ENCODE measurements at places on chromosomes 16 and 17. TPM values are rescaled to one million over a fixed set of nuclear protein-coding genes. Genes with fewer than 3 reads are reported as not detected.

- H3K36me3 ChIP-seq = no peaks in the 10 kb centered on the region
- peaks cover 22% of the 10 kb centered on the region for H3K4me1 ChIP-seq
- peak; percentile 64 for DNase-seq
Measured at GRCh38 chr17:82213251-82214011, 789 bp upstream of the CCDC57 start.

- H3K4me1 ChIP-seq = peaks cover 41% of the 10 kb centered on the region
- no peaks in the 10 kb centered on the region for H3K27me3 ChIP-seq
- no peak overlapping the region for H3K4me3 ChIP-seq
- no peak for DNase-seq
- H3K27ac ChIP-seq = peak overlapping the region; percentile 34
- H3K36me3 ChIP-seq = no peaks in the 10 kb centered on the region
Measured at GRCh38 chr16:85355515-85355837, 243.2 kb upstream of the CIBAR2 start.

DNA sequence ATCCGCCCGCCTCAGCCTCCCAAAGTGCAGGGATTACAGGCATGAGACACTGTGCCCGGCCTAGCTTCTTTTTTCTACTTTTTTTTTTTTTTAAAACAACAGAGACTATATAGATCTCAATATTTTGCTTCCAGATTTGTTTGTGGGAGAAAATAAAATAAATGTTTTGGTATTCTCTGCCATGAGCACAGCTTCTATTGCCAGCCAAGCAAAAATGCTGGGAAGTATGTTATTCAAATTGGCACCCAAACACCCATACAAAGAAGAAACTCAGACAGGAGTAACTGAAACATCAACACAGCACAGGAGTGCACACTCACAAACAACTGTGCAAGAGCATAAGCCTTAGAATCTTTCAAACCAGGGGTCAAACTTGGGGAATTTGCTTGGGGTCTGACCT, 37.2 kb upstream of the CLEC3A start:
- no peaks in the 10 kb centered on the region for H3K36me3 ChIP-seq
- H3K27me3 ChIP-seq = no peaks in the 10 kb centered on the region
- no peak for DNase-seq

GRCh38 chr16:68767581-68767980, 30.5 kb downstream of the CDH1 start:
- H3K27me3 ChIP-seq = no peaks in the 10 kb centered on the region
- H3K4me1 ChIP-seq = no peaks in the 10 kb centered on the region
- no peak overlapping the region for H3K27ac ChIP-seq
- peaks cover 2% of the 10 kb centered on the region for H3K36me3 ChIP-seq
- H3K4me3 ChIP-seq = no peak overlapping the region

GRCh38 chr16:3661922-3662321, 7.4 kb downstream of the DNASE1 start:
- H3K27me3 ChIP-seq = no peaks in the 10 kb centered on the region
- no peak overlapping the region for H3K4me3 ChIP-seq
- H3K36me3 ChIP-seq = peaks cover 76% of the 10 kb centered on the region
- no peak for DNase-seq
- no peaks in the 10 kb centered on the region for H3K4me1 ChIP-seq

The WDR45B gene
- total RNA-seq = 28.4 TPM

GRCh38 chr16:1222553-1223354, 2.3 kb downstream of the TPSG1 start:
- H3K4me3 ChIP-seq = no peak overlapping the region
- H3K27me3 ChIP-seq = no peaks in the 10 kb centered on the region
- H3K27ac ChIP-seq = no peak overlapping the region
- no peaks in the 10 kb centered on the region for H3K36me3 ChIP-seq
- DNase-seq = no peak

DNA sequence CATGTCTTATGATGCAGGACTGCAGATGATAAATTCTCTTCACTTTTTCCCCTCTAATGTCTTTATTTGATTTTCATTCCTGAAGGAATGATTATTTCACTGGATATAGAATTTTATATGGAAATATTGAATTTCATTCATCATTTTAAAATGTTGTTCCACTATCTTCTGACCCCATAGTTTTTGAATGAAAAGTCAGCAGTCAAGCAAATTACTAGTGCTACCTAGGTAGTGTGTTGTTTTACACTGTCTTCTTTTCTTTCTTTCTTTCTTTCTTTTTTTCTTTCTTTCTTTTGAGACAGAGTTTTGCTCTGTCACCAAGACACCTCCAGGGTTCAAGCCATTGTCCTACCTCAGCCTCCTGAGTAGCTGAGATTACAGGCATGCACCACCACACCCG, 76.9 kb downstream of the WSB1 start:
- no peak for DNase-seq
- H3K27ac ChIP-seq = no peak overlapping the region
- H3K4me3 ChIP-seq = no peak overlapping the region
- no peaks in the 10 kb centered on the region for H3K27me3 ChIP-seq

The ICAM2 gene
- total RNA-seq = 5.9 TPM

DNA sequence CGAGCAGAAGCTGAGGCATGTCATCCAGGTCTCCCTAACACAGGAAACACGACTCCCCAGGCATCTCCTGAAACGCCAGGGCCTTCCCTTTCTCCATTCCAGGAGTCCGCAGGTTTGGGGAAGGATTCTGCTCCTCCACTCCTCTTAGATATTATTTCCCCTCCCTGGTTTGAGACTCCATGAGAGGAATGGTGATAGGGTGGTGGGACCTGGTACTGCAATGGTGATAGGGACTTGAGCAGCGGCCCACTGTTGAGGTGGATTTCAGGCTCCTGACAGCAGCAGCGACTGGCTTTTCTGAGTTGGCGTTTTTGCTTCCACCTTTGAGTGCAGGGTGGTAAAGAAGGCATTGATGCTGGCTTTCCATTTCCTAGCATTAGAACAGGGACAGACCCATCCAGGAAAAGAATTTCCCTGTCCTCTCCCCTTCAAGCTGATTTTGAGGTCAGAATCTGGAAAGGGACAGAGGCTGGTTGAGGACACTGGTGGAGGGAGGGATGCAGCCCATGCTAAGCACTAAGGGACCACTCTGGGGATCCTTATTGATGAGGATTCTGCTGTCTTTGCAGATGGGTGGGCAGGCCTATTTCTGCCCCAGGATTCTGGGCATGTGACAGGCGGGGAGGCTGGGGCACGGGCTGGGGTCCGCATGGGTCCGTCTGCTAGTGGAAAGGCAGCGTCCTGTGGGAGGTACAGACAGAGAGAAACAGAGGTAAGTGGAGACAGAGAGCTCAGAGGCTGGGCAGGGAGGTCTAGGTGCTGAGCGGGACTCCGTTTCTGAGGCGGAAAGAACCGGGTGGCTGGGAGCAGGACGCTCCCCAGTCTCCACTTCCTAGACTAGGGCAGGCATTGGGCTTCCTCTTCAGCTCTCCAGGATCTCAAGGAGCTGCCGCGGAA, 1.3 kb upstream of the TBX4 start:
- H3K27ac ChIP-seq = no peak overlapping the region
- no peak overlapping the region for H3K4me3 ChIP-seq
- peaks cover 24% of the 10 kb centered on the region for H3K4me1 ChIP-seq
- no peaks in the 10 kb centered on the region for H3K36me3 ChIP-seq
- H3K27me3 ChIP-seq = peaks cover 42% of the 10 kb centered on the region

DNA sequence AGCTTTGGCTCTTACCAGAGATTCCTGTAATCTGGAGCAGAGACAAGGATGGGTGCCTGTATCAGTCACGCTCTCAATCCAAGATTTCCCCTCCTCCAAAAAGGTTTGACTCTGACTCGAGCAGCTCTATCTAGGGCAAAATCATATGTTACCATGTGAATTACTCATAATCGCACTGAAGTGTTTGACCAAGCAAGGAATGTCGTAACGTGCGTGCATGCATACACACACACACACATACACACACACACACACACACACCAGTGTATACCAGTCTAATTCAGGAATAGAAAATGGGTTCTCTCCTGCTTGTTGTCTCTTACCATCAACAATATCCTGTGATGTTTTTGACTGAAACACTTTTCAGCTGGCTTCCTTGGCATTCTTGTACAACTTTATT, 835.1 kb downstream of the KCNJ2 start:
- H3K4me1 ChIP-seq = no peaks in the 10 kb centered on the region
- H3K27ac ChIP-seq = no peak overlapping the region
- H3K4me3 ChIP-seq = no peak overlapping the region
- DNase-seq = no peak

DNA sequence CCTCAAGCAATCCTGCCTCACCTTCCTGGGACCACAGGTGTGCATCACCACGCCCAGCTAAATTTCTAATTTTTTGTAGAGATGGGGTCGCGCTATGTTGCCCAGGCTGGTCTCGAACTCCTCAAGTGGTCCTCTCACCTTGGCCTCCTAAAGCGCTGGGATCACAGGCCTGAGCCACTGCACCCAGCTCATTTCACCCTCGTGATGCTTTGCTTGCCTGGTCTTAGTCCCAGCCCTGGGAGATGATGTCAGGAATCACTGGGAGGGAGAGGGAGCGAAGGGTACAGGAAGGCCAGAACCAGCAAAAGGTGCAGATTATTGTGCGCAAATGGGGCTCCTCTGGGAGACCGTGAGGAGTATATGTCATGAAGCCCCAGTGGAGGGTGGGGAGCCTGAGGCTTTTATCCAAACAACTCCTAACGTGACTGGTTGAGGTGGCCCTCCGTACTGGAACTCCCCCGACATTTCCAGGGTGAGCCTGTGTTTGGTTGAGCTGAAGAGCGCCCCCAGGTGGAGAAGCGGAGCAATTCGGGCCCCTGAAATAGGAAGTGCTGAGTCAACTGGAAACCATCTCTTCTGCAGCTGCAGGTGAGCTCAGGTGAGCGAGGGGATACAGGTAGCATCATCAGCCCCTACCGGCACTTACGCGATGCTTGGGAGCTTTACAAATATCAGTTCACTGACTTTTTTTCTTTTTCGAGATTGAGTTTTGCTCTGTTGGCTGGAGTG, 41.2 kb upstream of the HAPSTR1 start:
- no peaks in the 10 kb centered on the region for H3K27me3 ChIP-seq
- no peaks in the 10 kb centered on the region for H3K36me3 ChIP-seq
- no peak overlapping the region for H3K4me3 ChIP-seq
- DNase-seq = no peak
- H3K4me1 ChIP-seq = peaks cover 11% of the 10 kb centered on the region

GRCh38 chr17:32976131-32976530, 15.5 kb upstream of the SPACA3 start:
- no peaks in the 10 kb centered on the region for H3K4me1 ChIP-seq
- H3K36me3 ChIP-seq = no peaks in the 10 kb centered on the region
- no peak overlapping the region for H3K27ac ChIP-seq
- H3K4me3 ChIP-seq = no peak overlapping the region
- DNase-seq = no peak
- no peaks in the 10 kb centered on the region for H3K27me3 ChIP-seq

The CPNE7 gene
- 3.7 TPM for total RNA-seq

GRCh38 chr16:31472709-31473203, 804 bp downstream of the TGFB1I1 start:
- H3K4me3 ChIP-seq = peak overlapping the region; percentile 42
- H3K27me3 ChIP-seq = no peaks in the 10 kb centered on the region
- H3K27ac ChIP-seq = peak overlapping the region; percentile 35
- DNase-seq = peak; percentile 87
- no peaks in the 10 kb centered on the region for H3K4me1 ChIP-seq

- H3K4me3 ChIP-seq = no peak overlapping the region
- no peaks in the 10 kb centered on the region for H3K4me1 ChIP-seq
- no peaks in the 10 kb centered on the region for H3K27me3 ChIP-seq
- peaks cover 5% of the 10 kb centered on the region for H3K36me3 ChIP-seq
- no peak overlapping the region for H3K27ac ChIP-seq
Measured at GRCh38 chr17:8557176-8557806, 73.2 kb downstream of the MYH10 start.

The TSNAXIP1 gene
- 0.42 TPM for total RNA-seq

The GTF3C1 gene
- 53.3 TPM for total RNA-seq

GRCh38 chr16:8342276-8342675, 248.0 kb downstream of the TMEM114 start:
- no peak overlapping the region for H3K4me3 ChIP-seq
- DNase-seq = no peak
- H3K27ac ChIP-seq = no peak overlapping the region
- no peaks in the 10 kb centered on the region for H3K4me1 ChIP-seq

GRCh38 chr17:30393911-30394867, 15.5 kb downstream of the CPD start:
- H3K27ac ChIP-seq = no peak overlapping the region
- H3K36me3 ChIP-seq = peaks cover 7% of the 10 kb centered on the region
- DNase-seq = no peak
- H3K4me1 ChIP-seq = no peaks in the 10 kb centered on the region
- no peak overlapping the region for H3K4me3 ChIP-seq

DNA sequence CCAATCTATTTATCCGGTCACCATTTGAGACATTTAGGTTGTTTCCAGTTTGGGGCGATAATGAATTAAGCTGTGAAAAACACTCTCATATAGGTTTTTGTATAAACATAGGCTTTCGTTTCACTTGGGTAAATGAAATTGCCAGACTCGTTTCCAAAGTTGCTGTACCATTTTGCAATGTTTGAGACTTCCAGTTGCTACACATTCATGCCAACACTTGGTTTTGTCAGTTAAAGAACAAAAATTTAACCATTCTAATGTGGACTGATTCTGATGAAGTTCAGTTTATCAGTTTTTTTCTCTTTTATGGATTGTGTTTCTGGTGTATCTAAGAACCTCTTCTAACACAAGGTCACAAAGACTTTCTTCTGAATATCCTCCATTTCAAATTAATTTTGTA, 52.4 kb downstream of the YPEL2 start:
- no peaks in the 10 kb centered on the region for H3K4me1 ChIP-seq
- H3K27ac ChIP-seq = no peak overlapping the region
- H3K4me3 ChIP-seq = no peak overlapping the region
- H3K36me3 ChIP-seq = no peaks in the 10 kb centered on the region
- H3K27me3 ChIP-seq = no peaks in the 10 kb centered on the region

GRCh38 chr16:75227361-75228142, 8.8 kb downstream of the CTRB1 start:
- no peak overlapping the region for H3K27ac ChIP-seq
- no peak for DNase-seq
- H3K4me1 ChIP-seq = no peaks in the 10 kb centered on the region
- peaks cover 20% of the 10 kb centered on the region for H3K36me3 ChIP-seq

DNA sequence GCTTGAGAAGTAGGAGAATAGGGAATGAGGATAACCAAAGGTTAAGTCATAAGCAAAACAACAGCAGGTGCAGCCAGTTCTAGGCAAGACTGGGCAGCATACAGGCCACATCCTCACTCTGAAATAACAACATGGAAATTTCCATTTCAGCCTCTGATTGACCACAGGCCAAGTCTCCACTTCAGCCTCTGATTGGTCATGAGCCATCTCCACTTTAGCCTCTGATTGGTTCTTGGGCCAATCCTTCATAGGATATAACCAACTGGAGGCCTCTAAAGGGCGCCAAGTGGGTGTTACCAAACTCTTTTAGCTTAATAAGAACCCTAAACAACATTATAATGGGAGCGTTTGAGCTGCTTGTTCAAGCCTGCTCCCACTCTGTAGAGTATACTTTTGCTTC, 512.0 kb downstream of the NPIPA7 start:
- H3K4me3 ChIP-seq = no peak overlapping the region
- no peak for DNase-seq
- H3K36me3 ChIP-seq = no peaks in the 10 kb centered on the region
- H3K27me3 ChIP-seq = no peaks in the 10 kb centered on the region

DNA sequence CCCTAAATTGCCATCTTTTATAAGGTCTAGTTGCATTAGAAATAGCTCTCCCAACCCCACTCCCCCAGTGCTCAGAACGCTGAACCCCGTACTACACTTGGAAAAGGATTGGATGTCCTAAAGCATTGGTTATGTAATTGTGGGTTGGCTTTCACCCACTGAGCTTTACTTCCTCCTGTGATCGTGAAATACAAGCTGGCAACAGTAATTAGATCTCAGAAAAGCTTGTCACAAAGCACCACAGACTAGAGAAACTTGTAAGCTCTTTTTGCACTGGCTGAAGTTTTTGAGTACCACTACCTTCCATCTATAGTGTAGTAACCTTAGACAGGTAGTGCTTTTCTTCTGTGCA, 54.4 kb downstream of the SIAH1 start:
- no peak overlapping the region for H3K4me3 ChIP-seq
- peaks cover 3% of the 10 kb centered on the region for H3K4me1 ChIP-seq
- no peak for DNase-seq
- peaks cover 12% of the 10 kb centered on the region for H3K36me3 ChIP-seq
- H3K27ac ChIP-seq = no peak overlapping the region
- no peaks in the 10 kb centered on the region for H3K27me3 ChIP-seq

The SLC35G6 gene
- total RNA-seq = not detected

All from right lobe of liver (tissue), 6 donors.